SJCRH30 (cell line): ENCODE measurements at places on chromosomes 7 and 10.

DNA sequence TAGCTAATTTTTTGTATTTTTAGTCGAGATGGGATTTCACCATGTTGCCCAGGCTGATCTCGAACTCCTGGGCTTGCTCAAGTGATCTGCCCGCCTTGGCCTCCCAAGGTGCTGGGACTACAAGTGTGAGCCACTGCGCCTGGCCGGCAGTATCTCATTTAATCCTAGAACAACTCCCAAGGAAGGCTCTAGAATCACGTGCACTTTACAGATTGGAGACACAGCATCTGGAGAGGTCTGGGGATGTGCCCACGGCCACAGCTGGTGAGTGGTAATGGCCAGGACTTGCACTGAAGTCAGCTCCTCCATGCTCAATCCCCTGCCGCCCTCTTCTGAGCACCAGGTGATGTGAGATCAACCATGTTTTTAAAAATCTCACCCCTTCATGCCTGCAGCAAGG lies 43.1 kb downstream of the CARD11 start:
- H3K36me3 ChIP-seq, result no peaks in the 10 kb centered on the region
- no peak overlapping the region for H3K4me3 ChIP-seq
- H3K4me1 ChIP-seq, result no peaks in the 10 kb centered on the region
- H3K27me3 ChIP-seq, result no peaks in the 10 kb centered on the region
- DNase-seq, result no peak

DNA sequence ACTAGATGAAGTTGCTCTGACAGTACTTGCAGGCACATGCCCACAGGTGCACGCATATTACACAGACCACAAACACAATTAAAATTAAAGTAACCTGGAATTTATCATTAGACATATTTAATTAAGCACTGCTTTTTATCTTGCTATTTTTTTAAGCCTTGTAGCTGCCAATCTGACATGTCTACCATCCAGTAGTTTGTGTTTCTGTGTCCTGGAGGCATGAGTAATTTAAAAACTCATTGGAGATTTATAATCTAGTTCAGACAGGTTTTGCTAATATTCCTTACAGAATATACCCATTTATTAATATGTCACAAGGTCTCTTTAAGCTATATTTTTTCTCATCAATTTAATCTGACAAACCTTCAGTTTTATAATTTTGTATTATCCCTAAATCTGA lies 445.0 kb upstream of the KLF6 start:
- no peaks in the 10 kb centered on the region for H3K36me3 ChIP-seq
- H3K4me1 ChIP-seq, result no peaks in the 10 kb centered on the region
- H3K27me3 ChIP-seq, result no peaks in the 10 kb centered on the region
- no peak for DNase-seq
- H3K4me3 ChIP-seq, result no peak overlapping the region
- no peak overlapping the region for H3K27ac ChIP-seq

- H3K27ac ChIP-seq, result no peak overlapping the region
- no peak overlapping the region for H3K4me3 ChIP-seq
- no peaks in the 10 kb centered on the region for H3K36me3 ChIP-seq
- no peak for DNase-seq
- H3K4me1 ChIP-seq, result 0 out of 2 replicates have a peak, but pooled peaks cover 3% of the 10 kb centered on the region
Measured at GRCh38 chr10:5095687-5096086, 1.5 kb downstream of the AKR1C3 start.

DNA sequence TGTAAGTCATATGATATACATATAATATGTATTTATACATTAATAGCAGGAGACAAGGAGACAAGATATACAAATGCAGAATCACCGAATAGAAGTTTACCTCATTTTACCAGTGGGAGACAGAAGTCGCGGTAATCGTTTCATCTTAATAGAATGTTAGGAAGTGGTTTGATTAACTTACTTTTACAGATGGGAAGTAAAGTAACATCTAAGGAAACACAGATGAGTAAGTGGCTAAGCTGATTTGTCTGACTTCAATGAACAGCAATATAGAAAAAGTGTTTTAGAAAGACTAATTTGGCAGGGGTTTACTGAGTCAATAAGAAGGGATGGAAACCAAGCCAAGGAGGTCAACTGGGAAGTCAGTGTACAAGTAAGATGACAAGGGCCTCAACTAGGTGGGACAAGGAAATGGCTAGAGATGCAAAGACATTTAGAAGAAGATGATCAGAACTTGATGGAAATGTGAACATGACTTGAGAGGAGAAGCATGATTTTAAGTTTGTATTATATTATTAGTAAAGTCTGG lies 36.2 kb upstream of the FAM133B start:
- H3K36me3 ChIP-seq, result peaks cover 54% of the 10 kb centered on the region
- H3K27ac ChIP-seq, result no peak overlapping the region; the same call in 1 of the 2 replicates
- peaks cover 48% of the 10 kb centered on the region for H3K4me1 ChIP-seq
- H3K27me3 ChIP-seq, result no peaks in the 10 kb centered on the region
- no peak for DNase-seq
